ENCODE measurements at places on chromosomes 12 and 14.

- DNase-seq, result no peak
Observed at GRCh38 chr14:51845811-51846210, 14.6 kb upstream of the GNG2 start.

GRCh38 chr14:30553311-30553989 is 5.5 kb upstream of the G2E3 start:
- no peak for DNase-seq

DNA sequence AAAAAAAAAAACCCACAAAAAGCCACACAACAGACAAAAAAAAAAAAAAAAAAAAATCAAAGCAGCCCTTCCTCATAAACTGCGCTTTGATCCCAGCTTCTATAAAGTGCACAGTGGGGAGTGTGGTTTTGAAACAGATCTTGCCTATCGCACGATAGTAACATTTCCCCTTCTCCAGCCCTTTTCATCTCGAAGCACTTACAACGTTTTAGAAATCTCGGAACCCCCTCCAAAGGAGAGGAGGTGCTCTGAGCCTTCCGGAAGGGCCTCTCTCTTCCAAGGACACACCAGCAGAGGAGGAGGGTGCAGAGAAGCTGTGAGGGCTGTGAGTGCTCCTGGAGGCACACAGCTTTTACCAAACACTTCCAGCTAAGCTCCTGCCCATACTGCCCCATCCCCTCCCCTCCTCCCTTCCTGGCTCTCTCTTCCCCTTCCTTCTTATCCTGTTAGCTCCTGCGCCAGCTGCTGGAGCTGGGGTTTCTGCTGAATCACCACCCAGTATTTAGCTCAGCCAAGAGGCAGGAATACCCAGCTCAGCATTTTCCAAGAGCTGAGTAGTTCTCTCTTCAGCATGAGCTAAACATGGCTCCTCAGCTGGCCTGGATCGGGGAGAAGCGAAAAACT is 28.4 kb downstream of the SLC7A8 start:
- no peak for DNase-seq

GRCh38 chr12:47899466-47899865 is 5.3 kb downstream of the VDR start:
- DNase-seq, result no peak

GRCh38 chr12:108939594-108939993 is 59.7 kb downstream of the DAO start:
- no peak for DNase-seq

DNA sequence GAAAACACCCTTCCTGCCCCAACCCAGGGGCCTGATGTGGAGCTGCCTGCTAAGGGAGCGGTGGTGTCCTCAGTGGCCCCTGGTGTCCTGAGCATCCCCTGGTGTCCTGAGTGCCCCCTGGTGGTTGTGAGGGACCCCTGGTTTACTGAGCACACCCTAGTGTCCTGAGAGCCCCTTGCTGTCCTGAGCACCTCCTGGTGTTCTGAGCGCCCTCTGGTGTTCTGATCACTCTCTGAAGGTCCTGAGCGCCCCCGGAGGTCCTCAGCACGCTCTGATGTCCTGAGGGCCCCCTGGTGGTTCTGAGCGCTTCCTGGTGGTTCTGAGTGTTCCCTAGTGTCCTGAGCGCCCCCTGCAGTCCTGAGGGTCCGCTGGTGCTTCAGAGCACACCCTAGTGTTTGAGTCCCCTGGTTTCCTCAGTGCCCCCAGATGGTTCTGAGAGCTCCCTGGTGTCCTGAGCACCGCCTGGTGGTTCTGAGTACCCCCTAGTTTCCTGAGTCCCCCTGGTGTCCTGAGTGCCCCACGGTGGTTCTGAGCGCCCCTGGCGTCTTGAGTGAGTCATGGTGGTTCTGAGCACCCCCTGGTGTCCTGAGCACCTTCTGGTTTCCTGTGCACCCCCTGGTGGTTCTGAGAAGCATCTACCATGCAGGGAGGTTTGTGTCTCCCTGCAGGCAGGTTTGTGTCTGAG is 1004.2 kb downstream of the TMEM121 start:
- no peak for DNase-seq

DNA sequence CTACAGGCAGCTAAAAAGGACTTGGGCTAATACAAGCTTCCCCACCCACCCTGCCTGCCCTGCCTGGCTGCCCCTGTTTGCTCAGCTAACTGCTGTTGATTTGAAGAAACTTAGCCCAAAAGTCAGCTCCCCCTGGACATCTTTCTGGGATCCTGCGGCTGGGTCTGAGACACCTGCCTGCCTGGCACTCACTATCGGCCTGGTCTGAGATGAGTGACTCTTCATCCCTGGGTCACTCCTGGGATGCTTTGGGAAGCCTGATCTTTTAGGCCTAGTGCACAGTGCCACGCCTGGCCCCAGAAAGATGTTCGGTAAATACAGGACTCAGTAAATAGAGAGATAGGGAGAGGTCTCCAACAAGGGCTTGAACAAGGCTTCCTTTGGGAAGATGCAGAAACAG is 211.3 kb upstream of the DIO3 start:
- no peak for DNase-seq

- no peak for DNase-seq
Observed at GRCh38 chr12:124796303-124796960, 67.2 kb downstream of the SCARB1 start.

GRCh38 chr12:51678086-51678724 is 87.2 kb downstream of the SCN8A start:
- DNase-seq, result peak; percentile 41

DNA sequence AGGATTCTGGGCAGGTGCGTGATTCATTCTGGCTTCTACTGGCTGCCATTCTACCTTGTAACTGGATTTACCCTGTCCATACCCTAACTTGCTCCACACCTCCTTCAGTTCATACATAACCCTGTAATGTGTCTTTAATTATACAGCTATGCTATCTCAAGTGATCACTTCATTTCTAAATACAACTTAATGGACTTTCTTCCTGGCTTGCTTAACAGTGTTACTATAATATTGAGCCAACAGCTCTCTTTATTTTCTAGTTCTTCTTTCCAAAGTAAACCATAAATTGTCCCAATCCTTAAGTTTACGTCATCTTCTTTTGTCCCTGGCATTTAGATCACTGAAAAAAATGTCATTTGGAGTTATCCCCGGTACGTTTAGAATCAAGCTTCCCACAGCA is 75.9 kb upstream of the KCNJ8 start:
- DNase-seq, result no peak

DNA sequence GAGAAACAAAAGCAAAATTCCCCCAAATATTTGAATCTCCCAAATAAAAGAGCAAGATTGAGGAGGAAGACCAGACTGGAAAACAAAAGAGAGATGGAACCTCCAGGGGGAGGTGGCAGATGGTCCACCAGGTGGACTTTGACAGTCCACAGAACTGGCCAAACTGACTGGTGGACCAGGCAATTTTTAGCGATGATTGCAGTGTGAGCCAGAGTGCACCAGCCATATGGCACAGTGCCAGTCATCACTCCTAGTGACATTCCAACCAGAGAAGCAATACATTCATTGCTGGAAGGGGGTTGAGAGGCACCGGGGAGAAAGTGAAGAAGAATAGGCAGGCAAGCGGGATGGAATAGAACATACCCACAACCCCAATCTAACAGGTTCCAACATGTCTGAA is 182.9 kb downstream of the EXOC5 start:
- no peak for DNase-seq

GRCh38 chr14:74941676-74942097 is 13.7 kb downstream of the PGF start:
- no peak for DNase-seq

DNA sequence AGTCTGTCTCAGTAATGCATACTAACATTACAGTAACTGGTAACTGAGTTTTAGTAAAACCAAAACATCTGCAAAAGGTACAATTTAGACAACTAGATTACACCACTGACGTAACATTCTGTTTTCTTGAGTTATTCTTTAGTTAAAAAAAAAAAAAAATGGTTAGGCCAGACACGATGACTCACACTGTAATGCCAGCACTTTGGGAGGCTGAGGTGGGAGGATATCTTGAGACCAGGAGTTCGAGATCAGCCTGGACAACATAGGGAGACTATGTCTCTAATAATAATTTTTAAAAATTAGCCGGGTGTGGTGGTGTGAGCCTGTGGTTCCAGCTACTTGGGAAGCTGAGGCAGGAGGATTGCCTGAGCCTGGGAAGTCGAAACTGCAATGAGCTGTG is 34.1 kb downstream of the AP5M1 start:
- no peak for DNase-seq

GRCh38 chr12:106032623-106032925 is 106.2 kb downstream of the NUAK1 start:
- DNase-seq, result no peak

- peak; percentile 89 for DNase-seq
Observed at GRCh38 chr12:49130151-49131050, 794 bp downstream of the TUBA1B start.

DNA sequence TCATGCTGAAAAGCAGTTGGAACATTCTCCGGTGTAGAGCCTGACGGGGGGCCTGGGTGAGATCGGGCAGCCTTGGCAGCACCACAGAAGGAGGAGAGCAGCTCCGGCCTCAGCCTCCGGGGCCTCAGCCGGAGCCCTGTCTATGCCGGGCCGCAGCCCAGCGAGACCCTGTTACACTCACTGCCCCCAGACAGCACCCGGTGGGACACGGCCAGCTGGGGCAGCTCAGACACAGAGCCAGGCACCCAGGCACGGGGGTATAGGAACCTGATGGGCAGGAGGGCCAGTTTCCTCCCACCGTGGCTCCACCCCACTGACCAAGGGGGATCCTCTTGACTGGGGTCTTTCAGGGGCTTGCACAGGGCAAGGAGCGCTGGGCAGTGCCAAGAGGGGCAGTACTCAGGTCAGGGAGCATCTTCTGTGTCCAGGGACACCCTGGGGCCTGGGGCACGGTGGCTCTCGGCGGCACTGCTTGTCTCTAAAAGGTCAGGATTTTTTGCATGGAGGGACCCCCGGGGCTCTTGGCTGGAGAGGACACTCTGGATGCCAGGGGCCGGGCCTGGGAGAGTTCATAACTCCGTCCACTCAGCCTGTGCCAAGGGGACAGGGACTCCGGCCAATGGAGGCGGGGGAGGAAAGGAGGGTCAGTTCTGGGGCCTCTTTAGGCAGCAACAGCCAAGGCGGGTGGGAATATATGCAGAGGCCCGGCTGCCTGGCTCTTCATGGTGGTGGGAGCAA is 9.4 kb downstream of the INF2 start:
- no peak for DNase-seq

DNA sequence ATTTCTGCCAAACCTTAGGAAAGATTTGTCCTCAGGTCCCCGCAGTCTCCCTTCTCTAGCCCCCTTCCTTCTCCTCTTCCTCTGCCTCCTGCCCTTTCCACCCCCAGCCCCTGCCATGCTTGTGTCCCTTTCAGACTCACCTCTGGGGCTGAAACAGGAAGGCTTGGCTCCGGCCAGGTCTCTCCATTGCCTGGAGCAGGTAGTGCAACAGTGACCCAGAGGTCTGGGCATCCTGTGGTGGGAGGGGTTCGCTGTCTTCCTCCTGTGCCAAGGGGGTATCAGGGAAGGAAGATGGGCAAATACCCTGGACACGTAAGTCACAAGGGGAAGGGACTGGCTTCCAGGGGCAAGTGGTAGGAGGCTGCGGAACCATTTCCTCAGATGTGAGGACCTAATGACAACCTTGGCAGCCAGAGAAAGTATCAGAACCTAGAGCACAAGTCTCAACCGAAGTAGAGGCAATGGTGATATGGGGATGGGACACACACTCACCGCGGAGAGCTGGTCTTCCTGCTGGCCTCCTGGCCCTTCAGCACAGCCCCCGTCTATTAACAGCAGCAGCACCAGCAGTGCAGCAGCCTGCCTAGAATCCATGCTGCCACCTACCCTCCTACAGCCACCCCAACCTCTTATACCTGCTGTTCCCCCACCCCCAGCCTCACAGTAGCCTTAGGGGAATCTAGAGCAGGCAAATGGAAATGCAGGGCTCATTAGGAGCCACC is at the start of gene NPFF:
Gene NPFF (minus strand): TSS at position 604 of the 722 bp plus-strand sequence. CDS start 10 bp downstream, at position 594.
- DNase-seq, result no peak

GRCh38 chr12:94289461-94290312 is 141.3 kb downstream of the PLXNC1 start:
- DNase-seq, result no peak

- no peak for DNase-seq
Observed at GRCh38 chr14:22520796-22521195, 68.2 kb downstream of the DAD1 start.

- DNase-seq, result no peak
Observed at GRCh38 chr12:40874868-40875267, 182.6 kb downstream of the CNTN1 start.

DNA sequence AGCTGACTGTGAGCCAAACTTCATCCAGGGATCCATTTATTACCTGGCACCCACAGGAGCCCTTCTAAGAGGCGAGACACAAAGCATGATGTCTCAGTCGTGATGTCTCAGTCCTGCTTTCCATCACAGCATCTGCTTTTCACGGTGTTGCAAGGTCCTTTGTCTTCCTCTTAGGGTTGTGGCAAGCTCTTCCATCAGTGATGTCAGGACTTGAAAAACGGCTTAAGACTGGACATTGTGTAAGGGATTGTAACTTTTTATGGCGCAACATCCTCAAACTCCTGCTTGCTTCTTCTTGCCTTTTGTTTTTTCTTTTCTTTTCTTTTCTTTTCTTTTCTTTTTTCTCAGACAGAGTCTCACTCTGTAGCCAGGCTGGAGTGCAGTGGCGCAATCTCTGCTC is 586.5 kb upstream of the TMEM132C start:
- no peak for DNase-seq

- DNase-seq, result no peak
Observed at GRCh38 chr14:87656315-87656714, 336.7 kb downstream of the GALC start.

DNA sequence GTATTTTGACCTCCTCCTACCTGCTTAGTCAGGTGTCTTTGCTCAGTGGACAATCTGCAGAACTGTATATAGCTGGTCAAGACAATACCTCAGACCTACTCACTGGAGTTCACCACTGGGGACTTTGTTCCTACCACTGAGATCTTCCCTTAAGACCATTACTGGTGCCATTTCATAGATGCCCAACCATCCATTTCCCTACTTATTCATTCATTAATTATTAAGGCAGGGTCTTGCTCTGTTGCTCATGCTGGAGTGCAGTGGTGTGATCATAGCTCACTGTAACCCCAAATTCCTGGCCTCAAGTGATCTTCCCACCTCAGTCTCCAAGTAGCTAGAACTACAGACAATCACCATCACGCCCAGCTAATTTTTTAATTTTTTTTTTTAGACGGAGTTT is 22.8 kb upstream of the CRADD start:
- no peak for DNase-seq

DNA sequence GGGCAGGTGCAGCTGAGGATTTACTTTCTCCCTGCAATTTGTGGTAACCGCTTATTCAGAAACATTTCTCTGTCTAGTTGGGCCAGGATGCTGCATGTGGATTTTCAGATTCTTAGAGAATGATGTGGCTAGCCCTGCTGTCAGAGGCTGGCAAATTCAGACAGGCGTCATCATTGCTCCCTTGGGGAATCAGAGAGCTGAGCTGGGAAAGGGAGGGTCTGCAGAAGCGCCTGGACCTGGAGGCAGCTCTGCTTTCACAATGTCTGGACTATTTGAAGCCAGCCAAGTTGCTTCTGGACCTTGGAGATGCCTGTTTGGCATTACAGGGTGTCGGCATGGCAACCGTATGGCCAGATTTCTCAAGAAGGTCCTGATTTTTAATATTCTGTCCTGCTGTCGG is 3.4 kb downstream of the GALNT16 start:
- peak; percentile 26 for DNase-seq

- DNase-seq, result no peak
Observed at GRCh38 chr12:58775396-58775795, 144.9 kb downstream of the LRIG3 start.
